ENCODE measurements at places on chromosomes 13 and 19.

GRCh38 chr19:15508035-15508710, at the start of gene CYP4F22:
TSS of gene CYP4F22 (plus strand) at chr19:15508525. CDS start at chr19:15525337, 16,812 bp downstream.
- no peak for DNase-seq

- DNase-seq, result no peak
Measured at GRCh38 chr13:46168783-46169182, 13.2 kb downstream of the LCP1 start.

DNA sequence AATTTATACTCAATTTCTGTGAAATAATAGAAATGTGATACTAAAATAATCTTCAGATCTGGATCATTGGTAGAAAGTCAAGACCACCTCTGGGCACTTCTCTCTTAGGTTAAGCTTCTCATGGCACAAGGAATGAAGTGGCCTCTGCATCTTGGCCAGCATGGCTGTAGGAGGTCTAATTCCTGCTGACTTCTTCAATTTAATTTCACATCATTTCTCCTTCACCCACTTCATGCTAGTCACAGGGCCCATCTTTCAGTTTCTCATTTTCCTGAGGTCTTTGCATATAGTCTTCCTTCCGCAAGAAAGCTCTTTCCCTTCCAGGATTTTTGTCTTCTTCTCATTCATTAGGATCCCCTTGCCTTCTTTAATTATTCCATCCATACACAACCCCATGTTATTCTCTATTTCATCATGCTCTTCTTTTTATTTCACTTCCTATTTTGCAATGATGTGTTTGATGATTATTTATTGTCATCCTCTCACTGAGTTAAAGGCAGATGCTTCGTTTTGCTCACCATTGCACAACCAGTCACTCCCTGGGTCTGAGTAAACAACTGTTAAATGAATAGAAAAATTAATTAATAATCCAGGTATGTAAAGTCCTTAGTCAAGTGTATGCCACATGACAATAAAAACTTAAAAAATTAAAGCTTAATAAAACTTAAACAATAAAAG, 397.4 kb downstream of the SPRY2 start:
- no peak for DNase-seq

DNA sequence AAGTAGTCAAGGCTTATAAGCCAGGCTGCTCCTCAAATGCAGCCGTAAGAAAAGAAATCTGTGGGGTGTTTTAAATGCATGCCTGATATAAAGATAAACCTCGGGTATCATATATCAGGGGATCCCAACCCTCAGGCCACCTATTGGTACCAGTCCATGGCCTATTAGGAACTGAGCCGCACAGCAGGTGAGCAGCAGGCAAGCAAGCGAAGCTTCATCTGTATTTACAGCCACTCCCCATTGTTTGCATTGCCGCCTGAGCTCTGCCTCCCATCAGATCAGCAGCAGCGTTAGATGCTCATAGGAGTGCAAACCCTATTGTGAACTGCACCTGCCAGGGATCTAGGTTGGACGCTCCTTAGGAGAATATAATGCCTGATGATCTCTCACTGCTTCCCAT, 233.5 kb upstream of the SERP2 start:
- DNase-seq, result no peak

DNA sequence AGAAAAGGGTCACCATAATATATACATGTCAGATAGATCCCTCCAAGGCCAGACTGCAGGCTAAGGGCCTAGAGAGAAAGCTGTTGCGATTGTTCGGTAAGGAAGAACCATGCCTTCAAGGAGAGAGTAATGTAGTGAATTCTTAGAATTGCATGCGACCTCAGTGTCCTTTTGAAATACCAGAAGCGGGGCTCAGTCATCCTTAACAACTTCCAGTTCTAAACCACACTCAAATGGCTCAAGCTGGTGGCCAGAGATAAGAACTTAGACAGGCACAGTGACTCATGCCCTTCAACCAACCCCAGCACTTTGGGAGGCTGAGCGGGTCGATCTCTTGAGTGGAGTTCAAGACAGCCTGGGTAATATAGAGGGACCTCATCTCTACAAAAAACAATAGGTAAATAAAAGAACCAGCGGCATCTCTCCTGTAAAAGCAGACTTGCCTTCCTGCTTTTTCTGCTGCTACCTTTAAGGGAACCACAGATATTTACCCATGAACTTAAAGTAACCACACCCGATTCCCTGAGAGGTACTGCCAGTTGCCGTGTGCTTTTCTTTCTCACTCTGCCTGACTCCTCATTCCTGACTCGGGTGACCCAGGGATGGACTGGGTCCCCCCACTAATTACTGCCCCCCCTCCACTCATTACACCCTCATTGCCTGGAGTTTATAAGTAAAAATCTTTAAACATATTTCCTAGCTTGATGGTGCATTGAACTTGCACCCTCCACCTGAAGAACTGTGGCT, 15.4 kb upstream of the SIGLEC6 start:
- no peak for DNase-seq

DNA sequence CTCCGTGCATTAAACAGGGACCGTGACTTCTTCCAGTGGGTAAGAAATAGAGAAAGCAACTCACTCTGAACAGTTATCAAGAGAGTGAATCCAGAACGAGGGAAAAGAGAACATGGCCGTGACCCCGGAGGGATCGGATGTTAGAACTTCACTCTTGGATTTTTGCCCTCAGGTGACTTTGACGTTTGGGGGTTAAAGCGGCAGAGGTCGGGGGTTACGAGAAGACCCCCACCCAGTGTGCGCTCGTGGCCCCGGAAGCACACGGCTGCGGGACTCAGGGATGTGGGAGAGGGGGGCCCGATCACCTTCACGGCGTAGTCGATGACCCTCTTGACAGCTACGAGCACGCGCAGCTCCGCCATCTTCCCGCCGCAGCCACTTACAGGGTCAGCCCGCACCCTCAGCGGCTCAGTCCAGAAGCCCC, at the start of gene ETFB:
Gene ETFB, minus strand, starts transcription at position 424 of the 424 bp plus-strand sequence. Its CDS starts 62 bp downstream, at position 362.
- DNase-seq, result no peak

- no peak for DNase-seq
Measured at GRCh38 chr13:29165216-29165615, 345.1 kb downstream of the MTUS2 start.

GRCh38 chr13:91426913-91427312, 28.5 kb downstream of the GPC5 start:
- DNase-seq, result no peak

- no peak for DNase-seq
Measured at GRCh38 chr19:708154-709143, at the start of gene PALM. TSS of gene PALM (plus strand) at chr19:708935. CDS start at chr19:709147, 212 bp downstream.

DNA sequence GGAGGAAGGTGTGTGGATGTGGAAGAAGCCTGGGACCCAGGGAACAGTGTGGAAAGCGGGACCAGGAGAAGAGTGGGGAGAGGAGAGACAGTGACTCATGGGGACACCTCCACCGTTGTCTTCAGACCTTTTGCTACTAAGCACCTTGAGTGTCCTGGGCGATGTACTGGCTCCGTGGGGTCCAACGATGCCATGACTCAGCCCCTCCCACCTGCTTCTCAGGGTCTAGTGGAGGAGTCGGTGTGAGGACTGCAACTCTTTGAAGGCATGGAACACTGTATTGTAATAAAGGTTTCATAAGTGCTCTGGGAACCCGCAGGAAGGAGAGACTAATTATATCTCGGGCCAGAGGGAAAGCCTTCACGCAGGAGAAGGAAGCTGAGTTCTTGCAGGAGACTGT, 166.9 kb upstream of the KL start:
- no peak for DNase-seq

DNA sequence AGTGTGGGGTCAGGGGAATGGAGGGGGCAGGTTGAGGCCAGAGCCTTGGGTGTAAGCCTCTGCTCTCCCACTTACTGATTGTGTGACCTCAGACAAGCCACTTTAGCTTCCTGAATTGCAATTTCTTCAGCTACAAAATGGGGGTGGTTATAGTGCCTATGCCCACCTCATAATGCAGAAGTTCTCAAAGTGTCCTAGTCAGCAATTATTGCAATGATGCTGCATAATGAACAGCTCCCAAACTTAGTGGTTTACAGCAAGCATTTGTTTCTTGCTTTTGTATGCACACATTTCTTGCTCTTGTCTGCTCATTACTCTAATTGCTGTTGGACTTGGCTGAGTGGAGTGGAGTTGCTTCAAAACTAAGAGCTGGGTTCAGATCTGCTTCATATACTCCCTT, 36.0 kb downstream of the CYP4F22 start:
- no peak for DNase-seq

GRCh38 chr13:100338275-100338674, 249.4 kb downstream of the PCCA start:
- DNase-seq, result no peak

GRCh38 chr13:64332048-64332447, 2898.1 kb downstream of the PCDH9 start:
- no peak for DNase-seq

- no peak for DNase-seq
Measured at GRCh38 chr19:44190020-44190419, 22.3 kb upstream of the ZNF227 start.

GRCh38 chr19:1122972-1123363, 19.2 kb downstream of the GPX4 start:
- no peak for DNase-seq

DNA sequence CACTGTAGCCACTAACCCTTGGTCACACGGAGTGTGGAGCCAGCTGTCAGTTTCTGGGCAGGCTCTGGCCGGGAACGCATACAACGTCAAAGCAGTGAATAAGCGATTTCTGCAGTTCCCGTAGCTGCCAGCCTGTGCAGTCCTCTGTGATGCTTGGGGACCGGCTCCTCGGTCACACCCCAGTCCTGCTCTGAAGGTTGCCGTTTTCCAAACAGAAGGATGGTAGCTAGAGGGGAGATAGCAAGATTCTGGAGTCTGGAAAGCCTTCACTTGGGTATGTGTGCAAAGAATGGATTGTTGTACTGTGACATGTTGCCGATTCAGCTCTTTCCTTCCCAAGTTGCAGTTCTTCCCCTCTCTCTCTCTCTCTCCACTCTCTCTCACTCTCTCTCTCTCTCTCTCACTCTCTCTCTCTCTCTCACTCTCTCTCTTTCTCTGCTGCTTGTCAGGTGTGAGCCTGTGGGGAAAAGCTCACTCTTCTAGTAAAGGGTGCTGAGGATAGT, 38.7 kb upstream of the C1QTNF9 start:
- peak; percentile 23 for DNase-seq

DNA sequence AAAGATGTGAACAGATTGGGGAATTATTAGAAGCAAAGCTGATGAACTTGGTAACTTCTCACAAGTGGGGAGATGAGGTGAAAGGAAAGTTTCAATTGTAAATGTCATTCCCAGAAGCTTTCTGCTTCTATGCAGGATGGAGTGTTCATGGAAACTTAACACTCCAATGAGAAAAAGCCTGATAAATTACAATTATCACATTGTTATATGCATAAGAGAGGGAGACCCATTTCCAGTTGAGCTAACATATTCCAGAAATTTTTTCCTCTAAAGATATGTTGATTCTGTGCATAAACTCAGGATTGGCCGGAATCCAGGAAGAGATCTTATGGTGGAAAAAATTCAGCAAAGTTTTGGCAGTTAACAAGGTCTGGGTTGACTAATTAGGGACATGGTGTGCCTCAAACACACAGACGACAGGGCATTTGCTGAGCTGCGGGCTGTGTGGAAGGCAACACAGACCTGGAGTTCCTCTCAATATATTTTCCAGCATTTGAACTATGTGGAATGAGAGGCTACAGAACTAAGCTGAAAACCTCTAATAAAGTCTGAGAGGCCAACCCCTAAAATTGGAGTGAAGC, 64.9 kb upstream of the FGF14 start:
- DNase-seq, result no peak

DNA sequence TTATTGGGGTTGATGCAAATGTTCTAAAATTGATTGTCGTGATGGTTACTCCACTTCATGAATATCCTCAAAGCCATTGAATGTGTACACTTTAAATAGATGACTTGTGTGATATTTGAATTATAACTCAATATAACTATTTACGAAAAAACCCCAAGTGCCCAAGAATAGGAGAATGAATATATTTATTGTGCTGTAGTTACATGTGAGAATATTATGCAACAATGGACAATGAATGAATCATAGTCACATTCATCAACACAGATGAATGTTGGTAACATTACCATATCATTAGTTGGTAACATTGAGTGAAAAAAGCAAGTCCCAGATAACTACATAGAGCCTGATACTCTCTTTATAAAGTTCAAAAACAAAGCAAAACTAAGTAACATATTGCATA, 127.8 kb upstream of the UBL3 start:
- no peak for DNase-seq

GRCh38 chr19:41376241-41376997, at the start of gene TMEM91:
TSS of gene TMEM91 (plus strand) at chr19:41376533. CDS start at chr19:41378310, 1,777 bp downstream.
- peak; percentile 37 for DNase-seq

GRCh38 chr19:40598121-40598917, 2.9 kb upstream of the LTBP4 start:
- peak; percentile 76 for DNase-seq

DNA sequence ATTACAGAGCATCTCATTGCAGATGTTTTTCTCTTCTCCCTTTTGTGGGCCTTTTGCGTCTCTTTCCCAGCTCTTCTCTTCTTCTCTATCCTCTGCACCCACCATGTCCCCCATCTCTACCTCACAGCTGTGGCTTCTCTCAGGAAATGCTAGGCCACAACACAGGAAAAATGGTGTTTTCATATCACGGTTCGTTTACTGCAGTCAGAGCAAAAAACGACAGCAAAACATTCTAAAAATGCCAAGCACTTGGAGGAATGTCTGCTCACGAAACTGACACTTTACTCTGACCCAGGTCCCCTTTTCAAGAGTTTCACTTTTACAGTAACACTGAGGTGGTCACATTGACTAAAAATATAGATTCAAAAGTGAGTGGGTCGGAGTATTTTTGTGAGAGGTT, 152.2 kb downstream of the DCT start:
- no peak for DNase-seq

DNA sequence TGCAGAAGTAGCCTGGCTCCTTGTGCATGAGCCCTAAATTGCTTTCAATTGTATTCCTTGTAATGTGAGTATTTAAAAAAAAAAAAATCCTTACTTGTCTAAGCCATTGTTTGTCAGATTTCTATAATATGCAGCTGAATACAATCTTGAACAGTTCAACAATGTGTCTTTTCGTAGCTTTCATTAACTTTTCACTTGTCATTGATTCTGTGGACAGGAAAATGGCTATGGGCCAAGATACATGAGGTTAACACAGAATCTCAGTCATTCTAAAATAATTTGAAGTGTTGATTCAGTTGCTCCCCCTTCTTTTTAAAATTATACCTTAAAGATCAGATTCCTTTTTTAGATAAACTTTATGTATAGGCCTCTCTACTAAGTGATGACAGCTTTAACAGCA, 395.8 kb upstream of the KLF12 start:
- no peak for DNase-seq

DNA sequence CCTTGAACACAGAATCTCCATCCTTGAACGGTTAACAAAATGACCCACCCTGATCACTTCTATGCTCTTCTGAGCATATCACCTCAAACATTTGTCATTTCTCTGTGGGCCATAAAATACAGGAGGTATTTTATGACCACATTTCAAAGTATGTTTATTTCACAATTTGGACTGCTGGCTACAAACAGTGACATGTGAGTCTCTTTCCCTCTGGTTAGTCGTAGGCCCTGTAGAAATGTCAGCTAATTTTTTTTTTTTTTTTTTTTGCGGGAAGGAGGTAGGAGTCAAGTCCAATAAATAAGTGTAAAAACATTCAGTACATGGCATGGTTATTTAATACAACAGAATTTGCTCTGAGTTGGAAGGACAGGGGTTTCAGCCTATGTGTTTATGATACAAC, 70.7 kb downstream of the FOXO1 start:
- no peak for DNase-seq

All from T-helper 2 cell (primary cell).